ENCODE measurements at places on chromosomes 16 and 17.

- DNase-seq: no peak
Measured at GRCh38 chr16:75226550-75227360, 8.0 kb downstream of the CTRB1 start.

GRCh38 chr17:66865151-66865550 lies 30.2 kb downstream of the CACNG5 start:
- DNase-seq: no peak

GRCh38 chr17:19900809-19901208 lies 33.1 kb upstream of the ULK2 start:
- DNase-seq: no peak

- DNase-seq: no peak
Measured at GRCh38 chr17:68097161-68097805, 61.7 kb downstream of the KPNA2 start.

DNA sequence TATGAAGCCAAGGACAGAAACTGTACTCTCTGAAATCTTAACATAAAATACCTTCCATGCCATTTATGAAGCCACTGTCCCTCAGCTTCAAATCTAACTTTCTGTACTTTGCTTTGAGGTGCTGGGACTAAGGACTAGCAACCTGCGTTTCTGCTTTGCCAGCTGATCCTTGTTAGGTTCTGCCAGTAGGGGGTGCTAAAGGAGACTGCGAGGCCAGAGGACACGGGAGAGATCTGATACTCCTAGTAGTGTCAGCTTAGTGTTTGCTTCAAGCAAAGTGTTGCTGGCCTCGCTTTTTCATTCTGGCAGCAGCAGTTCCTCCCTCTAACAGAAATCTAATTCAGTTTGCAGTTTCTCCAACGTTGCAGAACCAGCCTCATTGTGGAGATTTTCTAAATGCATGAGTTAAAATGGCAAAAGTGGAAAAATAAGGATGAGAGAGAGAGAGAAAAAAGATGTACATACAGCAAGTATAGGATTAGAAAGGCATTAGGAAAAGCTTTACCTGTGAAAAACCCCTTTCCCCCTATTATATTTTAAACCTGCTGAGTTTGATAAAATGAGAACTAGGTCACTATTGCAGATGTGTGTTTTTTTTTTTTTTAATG lies 297.5 kb downstream of the CA10 start:
- peak; percentile 20 for DNase-seq

- DNase-seq: no peak
Measured at GRCh38 chr17:72677714-72678390, 414.6 kb downstream of the SLC39A11 start.

- DNase-seq: no peak
Measured at GRCh38 chr16:19980632-19981265, 92.9 kb downstream of the GPR139 start.

DNA sequence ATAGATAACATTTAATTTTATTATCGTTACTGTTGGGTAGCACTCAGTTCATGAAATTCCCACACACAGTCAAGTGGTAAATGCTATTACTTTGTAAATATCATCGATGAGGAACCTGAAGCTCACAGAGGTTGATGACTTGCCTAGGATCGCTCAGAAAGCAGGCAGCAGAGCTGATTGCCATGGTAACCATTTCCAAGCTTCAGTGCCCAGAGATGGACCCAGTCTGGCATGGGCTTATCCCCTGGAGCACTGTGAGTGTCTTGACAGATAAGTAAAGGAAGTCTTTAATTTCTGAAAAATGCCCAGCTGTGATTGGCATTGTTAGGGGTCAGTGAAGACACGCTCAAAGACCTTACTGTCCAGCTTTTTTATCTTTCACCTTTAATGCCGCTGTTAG lies 95.0 kb downstream of the PRKCB start:
- no peak for DNase-seq

- DNase-seq: no peak
Measured at GRCh38 chr17:78777881-78778280, 4.2 kb downstream of the CYTH1 start.

DNA sequence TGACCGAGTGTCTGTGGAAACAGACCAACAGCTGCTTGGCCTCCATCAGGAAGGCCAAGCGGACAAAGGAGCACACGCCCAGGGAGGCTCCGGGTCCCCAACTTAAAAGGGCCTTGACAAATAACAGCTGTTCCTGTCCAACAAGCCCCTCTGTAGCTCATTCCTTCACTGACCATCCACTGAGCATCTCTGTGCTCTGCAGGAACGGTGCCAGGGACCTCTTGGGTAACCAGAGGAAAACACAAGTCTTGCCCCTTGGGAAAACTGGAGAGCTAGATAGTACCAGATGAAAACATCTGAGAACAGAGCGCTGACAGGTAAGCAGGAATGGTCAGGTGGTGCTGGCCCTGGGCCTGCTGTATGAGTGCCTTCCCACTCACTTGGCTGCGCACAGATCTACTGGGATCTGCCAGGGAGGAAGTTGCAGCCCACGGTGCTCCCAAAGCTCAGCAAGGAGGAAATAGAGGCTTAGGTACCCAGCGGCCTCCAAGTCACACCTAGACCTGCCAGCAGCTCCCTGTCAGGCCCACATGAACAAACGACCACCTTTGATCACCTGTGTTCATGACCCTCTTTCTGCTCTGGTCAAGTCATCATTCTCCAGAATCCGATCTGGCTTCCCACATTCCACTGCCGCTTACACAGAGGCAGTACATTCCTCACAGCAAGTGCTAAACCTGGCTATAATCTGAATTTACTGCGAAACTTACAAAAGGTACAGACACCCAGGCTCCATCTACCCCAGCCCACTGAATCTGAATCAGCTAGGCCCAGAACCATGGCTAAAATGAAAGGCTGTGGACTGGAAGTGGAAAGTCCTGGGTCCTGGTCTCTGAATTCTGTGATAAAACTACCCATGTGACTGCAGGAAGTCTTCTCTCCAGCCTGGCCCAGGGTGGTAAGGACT lies 12.5 kb downstream of the DCAKD start:
- DNase-seq: no peak

DNA sequence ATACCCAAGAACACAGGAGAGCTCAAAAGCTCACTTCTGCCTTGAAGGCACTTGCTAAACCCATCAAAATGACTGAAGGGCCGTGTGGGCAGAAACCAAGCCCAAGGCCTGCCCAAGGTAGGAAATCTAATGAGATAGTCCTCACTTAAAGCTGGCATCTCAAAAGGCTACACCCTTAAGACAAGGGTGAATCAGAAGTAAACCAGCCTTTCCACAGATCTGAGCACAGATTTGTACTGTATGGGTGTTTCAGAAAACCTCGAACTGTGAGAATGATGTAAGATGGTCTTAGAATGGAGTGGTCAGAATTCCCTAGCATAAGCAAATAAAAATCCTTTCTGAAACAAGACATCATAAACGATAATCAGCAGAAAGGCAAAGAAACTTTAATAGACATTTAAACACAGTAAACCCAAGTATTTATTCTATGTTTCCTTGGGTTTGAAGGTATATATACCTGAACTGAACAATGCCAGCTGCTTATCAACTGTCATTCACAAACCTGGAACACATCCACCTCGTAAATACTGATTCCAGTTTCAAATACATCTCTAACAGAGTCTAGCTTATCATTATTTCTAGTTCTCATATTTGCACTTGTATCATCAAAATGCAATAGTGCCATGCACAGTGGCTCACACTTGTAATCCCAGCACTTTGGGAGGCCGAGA lies 37.8 kb downstream of the GLG1 start:
- DNase-seq: peak; percentile 9

DNA sequence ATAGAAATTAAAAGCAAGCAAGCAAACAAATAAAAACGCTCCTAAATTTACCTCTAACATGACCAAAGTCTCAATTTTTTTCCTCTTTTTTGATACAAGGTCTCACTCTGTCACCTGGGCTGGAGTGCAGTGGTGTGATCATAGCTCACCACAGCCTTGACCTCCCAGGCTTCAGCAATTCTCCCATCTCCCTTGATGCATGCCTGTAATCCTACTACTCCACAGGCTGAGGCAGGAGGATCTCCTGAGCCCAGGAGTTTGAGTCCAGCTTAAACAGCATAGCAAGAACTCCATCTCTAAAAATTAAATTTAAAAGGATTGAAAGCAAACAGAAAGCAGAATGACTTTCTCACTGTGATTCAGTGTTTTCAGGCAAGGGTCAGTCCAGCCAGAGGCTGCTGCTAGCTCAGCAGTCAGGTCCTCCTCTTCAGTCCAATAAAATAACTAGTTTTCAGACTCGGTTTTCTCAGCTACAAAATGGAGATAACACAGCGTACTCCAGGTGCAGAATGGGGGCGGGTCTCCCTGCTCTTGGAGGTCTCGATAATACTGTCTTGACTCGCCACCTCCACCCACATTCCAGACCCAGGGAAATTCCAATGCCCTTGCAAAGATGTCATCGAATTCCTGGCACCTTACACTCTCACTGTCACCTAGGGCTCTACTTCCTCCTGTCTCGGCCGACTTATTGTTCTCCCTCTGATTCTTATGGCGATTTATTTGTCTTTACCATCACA lies 20.7 kb upstream of the MRTFB start:
- DNase-seq: no peak

DNA sequence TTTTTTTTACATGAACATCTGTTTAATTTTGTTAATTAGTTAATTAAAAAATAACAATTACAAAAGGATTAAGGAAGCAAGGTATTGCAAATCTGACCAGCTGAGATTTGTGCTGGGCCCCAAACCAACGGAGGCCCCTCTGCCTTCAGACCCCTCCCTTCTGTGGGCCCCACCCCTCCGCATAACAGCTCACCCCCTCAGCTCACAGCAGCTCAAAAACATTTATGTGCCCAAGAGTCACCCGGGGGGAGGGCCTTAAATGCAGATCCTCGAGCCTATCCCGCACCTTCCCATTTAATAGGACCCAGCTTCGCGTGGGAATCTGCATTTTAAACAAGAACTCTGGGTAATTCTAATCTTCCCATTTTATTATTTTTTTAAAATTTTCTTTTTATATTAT lies 75.0 kb downstream of the MGAT5B start:
- DNase-seq: no peak

GRCh38 chr17:81095383-81095762 lies 60.4 kb downstream of the BAIAP2 start:
- no peak for DNase-seq

GRCh38 chr16:31322500-31322899 lies 32.5 kb upstream of the ITGAX start:
- no peak for DNase-seq

DNA sequence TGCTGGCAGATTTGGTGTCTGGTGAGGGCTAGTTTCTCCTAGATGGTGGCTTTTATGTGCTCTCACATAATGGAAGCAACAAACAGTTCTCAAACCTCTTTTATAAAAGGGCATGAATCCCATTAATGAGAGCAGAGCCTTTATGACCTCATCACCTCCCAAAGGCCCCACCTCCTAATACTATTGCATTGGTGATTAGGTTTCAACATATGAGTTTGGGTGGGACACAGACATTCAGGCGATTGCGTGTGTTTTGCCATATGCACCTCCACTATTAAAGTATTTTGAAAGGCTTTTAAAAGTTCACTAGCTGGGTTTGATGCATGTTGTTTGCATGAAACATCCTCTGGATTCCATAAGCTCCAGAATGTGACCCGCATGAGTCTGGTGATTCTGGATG lies 24.4 kb upstream of the DNAJA2 start:
- no peak for DNase-seq

DNA sequence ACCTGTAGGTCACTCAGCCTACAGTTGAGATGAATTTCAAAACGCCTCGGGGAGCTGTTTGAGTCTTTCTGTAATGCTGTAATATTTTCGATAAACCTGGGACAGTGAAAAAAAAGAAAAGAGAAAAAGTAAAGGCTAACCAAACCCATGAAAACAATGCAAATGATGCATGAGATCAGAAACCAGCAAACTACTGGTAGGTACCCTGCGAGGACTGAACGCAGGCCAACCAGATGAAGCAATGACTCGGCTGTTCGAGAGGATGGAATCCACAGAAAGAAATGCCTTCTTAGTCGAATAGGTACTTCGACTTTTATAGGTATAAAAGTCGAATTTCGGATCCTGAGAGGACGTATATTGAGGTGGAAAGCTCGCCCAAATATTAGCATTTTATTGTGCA lies 509 bp upstream of the ATAD5 start:
- no peak for DNase-seq

- no peak for DNase-seq
Measured at GRCh38 chr17:76432004-76432403, 20.9 kb downstream of the UBE2O start.

- no peak for DNase-seq
Measured at GRCh38 chr17:68734187-68734900, 133.2 kb upstream of the FAM20A start.

- no peak for DNase-seq
Measured at GRCh38 chr17:43543771-43544575, 2.2 kb downstream of the ETV4 start.

DNA sequence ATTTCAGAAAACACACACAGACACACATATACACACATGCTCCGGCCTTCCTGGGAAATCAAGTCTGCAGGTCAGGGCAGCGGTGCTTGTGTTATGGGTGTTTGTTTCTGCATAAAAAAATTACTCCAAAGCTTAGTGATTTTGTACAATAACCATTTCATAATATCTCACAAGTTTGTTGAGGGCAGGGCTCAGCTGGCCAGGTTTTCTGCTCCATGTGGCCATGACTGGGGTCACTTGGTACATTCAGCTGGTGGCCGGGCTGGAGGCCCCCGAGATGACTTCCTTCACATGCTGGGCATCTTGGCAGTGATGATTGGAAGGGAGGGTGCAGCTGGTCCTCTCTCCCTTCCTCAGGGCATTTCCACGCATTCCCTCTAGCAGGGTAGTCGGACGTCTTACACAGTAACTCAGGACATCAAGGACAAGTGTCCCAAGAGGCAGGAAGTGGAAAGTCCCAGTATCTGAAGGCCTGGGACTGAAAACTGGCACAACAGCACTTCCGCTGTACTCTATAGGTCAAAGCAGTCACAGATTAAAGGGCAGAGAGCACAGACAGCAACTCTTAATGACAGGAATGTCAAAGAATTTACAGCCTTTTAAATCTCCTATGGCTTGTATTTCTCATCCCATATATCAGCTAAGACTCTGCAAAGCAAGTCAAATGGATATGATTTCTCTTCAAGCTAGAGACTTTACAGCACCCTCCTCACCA lies 127.4 kb downstream of the ZNF18 start:
- DNase-seq: no peak

GRCh38 chr17:63126607-63127006 lies 160.6 kb downstream of the TANC2 start:
- no peak for DNase-seq

- no peak for DNase-seq
Measured at GRCh38 chr17:49086649-49087048, 45.9 kb upstream of the B4GALNT2 start.

DNA sequence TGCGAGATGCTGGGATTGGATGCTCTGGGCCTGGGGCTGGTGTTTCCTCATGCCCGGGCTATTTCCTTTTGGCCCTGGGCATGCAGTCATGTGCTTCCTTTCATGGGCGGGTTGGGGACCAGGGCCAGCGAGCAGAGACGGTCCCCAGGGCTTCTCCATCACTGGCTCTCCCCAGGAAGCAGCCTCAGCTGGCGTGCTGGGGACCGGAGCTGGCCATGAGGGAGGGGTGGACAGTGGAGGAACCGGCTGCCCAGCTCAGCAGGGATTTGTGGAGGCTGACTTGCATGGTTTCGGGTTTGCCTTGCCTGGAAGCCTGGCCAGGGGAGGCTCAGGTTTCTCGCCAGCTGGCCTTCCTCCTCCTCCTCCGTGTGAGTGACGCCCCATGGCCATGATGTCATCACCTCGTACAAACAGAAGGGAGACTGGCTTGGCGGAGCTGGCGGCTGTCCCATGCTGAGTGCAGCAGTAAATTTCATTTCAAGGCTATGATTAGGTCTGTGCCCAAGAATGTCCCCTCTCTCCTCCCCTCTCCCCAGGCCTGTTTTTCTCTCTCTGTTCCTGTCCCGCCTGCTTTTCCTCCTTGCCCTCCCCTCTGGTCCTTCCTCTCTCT lies 8.9 kb upstream of the TIMP2 start:
- peak; percentile 99 for DNase-seq

Data from GM04504 (cell line).